ENCODE measurements at places on chromosomes 4 and X.

DNA sequence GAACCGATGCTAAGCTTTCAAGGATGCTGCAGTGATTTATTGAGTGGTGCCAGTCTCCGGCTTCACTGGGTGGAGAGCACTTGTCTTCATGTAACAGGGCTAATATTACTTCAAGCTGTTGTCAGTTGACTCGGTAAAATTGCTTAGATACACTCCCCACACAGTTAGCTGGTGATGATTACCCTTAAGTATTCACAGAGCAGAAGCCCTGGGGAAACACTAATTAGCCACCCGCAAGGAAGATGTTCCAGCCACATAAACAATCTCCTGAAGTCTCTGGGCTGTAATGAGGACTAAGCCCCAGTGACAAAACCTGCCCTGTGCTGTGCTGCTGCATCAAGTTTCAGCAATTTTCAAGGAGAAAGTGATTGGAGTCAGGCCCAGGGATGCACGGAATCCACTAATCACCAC lies 37.3 kb upstream of the GK2 start:
- no peak for DNase-seq

GRCh38 chr4:159013692-159014091 lies 89.2 kb upstream of the RAPGEF2 start:
- DNase-seq, result no peak

DNA sequence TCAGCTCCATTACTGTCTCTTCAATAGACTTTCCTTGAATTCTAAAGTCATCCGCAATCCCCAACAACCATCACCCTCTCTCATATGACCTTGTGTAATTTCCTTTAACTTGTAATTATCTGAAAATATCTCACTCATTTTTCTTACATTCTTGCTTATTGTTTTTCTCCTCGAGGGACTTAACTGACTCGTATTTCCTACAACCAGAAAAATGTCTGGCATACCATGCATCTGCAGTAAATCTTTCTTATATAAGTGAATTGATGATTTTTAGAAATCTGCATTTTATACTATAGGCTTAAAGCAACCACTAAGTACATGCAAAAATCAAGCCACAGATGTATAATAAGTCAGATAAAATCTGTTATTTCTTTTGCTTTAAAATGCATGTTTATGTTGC lies 276.7 kb downstream of the UNC5C start:
- no peak for DNase-seq

DNA sequence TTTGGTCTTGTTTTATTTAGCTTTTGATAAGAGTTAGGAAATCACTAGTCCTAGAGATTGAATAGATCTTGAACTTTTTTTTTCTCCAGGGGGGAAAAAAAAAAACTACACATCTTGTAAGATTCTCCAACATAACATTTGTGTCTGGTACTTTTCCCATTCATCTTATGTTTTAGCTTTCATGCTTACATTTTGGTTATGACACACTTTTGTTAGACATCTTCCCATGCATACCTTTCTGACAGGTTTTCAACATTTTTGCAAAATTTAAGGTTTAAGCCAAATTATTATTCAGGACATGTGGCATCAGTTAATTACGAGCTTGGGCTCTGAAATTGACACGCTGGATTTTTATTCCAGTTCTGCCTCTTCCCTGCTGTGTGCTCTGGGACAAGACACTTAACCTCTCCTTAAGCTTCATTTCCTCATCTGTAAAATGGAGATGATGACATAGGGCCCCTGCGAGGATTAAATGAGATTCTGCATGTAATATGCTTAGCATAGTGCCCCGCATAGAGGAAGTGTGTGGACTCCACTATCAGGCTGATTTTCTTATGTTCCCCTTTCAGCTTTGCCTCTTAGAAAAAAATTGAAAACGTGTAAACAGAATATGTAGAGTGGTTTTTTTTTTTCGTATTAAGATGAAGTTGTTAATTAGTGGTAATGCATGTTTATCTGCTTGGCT lies 5.3 kb downstream of the KIT start:
- no peak for DNase-seq

DNA sequence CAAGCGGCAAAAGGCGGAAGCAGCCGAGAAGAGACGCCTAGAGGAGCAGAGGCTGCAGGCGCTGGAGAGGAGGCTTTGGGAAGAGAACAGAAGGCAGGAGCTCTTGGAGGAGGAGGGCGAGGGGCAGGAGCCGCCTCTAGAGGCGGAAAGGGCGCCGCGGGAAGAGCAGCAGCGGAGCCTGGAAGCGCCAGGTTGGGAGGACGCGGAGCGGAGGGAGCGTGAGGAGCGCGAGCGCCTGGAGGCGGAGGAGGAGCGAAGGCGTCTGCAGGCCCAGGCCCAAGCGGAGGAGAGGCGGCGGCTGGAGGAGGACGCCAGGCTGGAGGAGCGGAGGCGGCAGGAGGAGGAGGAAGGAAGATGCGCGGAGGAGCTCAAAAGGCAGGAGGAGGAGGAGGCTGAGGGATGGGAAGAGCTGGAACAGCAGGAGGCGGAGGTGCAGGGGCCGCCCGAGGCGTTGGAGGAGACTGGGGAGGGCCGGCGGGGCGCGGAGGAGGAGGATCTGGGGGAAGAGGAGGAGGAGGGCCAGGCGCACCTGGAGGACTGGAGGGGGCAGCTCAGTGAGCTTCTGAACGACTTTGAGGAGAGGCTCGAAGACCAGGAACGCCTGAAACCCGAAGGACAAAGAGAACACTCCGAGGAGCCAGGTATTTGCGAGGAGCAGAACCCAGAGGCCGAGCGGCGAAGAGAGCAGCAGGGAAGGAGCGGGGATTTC lies 72.9 kb downstream of the AASDH start:
- DNase-seq, result no peak

DNA sequence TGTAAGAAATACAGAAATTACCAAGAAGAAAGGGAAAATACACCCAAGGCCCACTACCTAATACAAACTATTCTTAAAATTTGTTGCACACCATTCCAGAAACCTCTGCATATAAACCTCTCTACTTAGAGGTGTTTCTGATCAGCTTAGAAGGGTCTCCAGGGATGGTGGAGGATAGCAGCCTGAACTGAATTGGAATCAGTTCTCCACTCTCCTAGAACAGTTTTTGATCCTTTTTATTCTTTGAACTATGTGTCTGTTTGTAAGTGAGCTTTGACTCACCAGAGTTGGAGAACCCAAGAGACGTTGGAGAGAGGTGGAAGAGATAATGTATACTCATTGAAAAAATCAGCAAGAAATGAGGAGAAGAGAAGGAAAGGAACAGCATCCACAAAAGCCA lies 96.6 kb upstream of the OTUD4 start:
- no peak for DNase-seq

GRCh38 chr4:147799986-147800555 lies 68.2 kb downstream of the ARHGAP10 start:
- no peak for DNase-seq

DNA sequence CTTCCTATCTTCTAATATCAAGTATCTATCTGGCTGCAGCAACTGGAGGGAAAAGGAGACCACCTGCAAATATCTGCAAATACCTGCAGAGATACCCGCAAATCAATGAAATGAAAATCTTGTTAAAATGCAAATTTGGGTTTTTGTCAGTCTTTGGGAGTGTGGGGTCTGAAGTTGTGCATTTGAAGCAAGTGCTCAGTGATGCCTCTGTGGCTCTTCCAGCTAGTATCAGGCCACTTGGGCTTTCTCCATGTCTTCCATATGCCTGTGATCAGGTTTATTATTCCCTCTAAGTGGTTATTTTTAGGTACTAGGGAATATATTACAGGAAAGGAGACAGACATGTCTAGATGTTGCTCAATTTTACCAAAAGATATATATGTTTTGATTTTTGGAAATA lies 880.3 kb downstream of the ADGRL3 start:
- no peak for DNase-seq

- no peak for DNase-seq
Measured at GRCh38 chr4:47010347-47010911, 17.0 kb upstream of the GABRA4 start.

- no peak for DNase-seq
Measured at GRCh38 chr4:53763813-53764597, 172.7 kb upstream of the LNX1 start.

DNA sequence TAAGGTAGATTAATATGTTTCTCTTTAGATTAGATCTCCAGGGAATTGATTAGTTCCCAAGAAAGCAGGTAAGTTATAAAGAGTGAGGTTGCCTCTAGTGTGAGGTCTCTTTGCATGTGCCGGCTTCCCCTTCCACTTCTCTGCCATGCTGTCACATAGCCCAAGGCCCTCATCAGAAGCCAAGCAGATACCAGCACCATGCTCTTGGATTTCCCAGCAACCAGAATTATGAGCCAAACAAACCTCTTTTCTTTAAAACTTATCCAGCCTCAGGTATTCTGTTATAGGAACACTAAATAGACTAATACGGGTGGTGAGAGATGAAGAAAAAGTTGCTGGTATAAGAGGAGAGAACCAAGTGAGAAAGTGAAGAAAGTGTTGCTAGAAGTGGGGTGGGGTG lies 15.1 kb downstream of the ANKRD50 start:
- no peak for DNase-seq
